ENCODE measurements at places on chromosomes 6 and 20. TPM values are rescaled to one million over a fixed set of nuclear protein-coding genes. Genes with fewer than 3 reads are reported as not detected.

Gene PHACTR1
- total RNA-seq, result 23.2 TPM

- DNase-seq, result no peak
- no peaks in the 10 kb centered on the region for H3K36me3 ChIP-seq
- H3K27ac ChIP-seq, result no peak overlapping the region
- no peak overlapping the region for H3K4me3 ChIP-seq
- no peaks in the 10 kb centered on the region for H3K27me3 ChIP-seq
Observed at GRCh38 chr6:15200087-15200486, 45.8 kb upstream of the JARID2 start.

DNA sequence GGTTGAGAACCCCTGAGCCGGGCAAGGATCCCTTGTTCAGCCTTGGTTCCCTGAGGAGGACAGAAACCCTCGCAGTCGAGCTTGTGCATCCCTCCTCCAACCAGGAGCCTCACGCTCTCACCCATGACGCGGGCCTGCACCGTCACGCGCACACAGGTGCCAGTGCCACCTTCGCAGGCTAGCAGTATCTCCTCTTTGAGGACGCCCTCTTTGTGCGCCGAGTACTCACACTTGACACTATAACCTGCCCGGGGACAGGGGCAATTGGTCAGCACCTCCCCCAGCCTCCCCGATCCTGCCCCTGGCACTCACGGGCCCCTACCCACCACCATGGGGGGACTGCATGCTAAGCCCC lies 13.3 kb downstream of the ADISSP start:
- H3K36me3 ChIP-seq, result no peaks in the 10 kb centered on the region
- no peak overlapping the region for H3K4me3 ChIP-seq
- DNase-seq, result no peak
- H3K27ac ChIP-seq, result no peak overlapping the region
- no peaks in the 10 kb centered on the region for H3K4me1 ChIP-seq

GRCh38 chr6:142950291-142950690 lies 5.3 kb upstream of the HIVEP2 start:
- peaks cover 10% of the 10 kb centered on the region for H3K4me1 ChIP-seq
- H3K27ac ChIP-seq, result no peak overlapping the region
- no peak overlapping the region for H3K4me3 ChIP-seq
- no peaks in the 10 kb centered on the region for H3K27me3 ChIP-seq

Data from endothelial cell of umbilical vein (primary cell).